ENCODE measurements at places on chromosomes 3 and 15. TPM values are rescaled to one million over a fixed set of nuclear protein-coding genes. Genes with fewer than 3 reads are reported as not detected.

DNA sequence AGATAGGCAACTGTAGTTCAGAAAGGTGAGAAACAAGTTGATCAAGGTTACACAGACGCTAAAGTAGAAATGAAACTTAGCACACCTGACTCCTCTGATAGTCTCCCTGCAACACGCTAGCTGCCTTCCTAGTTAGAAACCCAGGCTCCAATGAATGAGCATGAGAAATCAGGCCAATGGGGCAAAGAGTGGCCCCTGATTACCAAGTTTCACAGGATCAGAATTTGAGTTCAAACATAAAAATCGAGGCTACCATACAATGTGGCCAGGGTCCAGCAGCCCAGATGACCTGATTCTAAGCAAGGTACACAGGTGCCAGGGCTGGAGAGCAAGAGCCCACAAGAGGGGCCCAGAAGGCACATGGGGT is 7.7 kb downstream of the PLD1 start:
- DNase-seq: no peak

- no peak for DNase-seq
These were observed 333.9 kb downstream of the TIGIT start for GRCh38 chr3:114627770-114628169.

DNA sequence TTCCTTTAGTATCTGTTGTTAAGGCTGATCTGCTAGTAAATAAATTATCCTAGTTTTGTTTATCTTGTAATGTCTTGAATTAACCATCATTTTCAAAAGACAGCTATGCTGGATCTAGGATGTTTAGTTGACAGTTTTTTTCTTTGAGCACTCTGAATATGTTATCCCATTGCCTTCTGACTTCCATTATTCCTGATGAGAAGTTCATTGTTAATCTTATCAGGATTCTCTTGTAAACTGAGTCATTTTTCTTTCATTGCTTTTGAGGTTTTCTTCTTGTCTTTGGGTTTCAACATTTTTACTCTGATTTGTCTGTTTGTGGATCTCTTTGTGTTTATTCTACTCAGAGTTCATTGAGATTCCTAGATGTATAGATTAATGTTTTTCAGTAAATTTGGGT is 157.7 kb downstream of the WNT7A start:
- DNase-seq: no peak

GRCh38 chr3:102030661-102031060 is 181.3 kb downstream of the NFKBIZ start:
- no peak for DNase-seq

DNA sequence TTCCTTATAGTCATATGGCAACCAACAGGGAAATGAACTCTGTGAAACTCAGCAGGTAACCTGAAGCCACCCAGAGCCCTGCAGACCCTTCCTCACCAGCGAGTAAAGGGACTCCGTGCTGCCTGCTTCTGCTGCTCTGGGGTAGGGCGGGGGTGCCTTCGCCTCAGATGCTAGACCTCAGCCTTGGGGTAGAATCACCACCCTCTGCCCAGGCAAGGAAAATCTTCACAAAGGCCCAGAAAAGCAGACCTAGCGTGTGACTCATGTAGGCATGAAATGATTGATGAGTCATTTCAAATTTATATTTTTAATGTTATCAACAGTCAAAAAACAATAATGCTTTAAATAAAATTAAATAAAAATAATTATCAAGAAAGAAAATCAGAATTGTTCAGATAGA is 6.6 kb downstream of the STIMATE start:
- DNase-seq: no peak

DNA sequence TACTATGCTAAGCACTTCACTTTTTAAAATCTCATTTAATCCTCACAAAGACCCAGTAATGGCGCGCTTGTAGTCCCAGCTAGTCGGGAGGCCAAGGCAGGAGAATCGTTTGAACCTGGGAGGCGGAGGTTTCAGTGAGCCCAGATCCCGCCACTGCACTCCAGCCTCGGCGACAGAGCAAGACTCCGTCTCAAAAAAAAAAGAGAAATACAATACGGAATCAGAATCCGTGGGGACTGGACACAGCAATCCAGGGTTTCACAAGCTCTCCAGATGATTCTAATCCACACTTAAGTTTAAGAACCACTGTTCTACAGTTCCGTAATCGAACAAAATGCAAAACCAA is 426 bp upstream of the SUMF1 start:
- no peak for DNase-seq

Gene PLSCR2
- not detected for total RNA-seq
